ENCODE measurements at places on chromosomes 7 and 10. TPM values are rescaled to one million over a fixed set of nuclear protein-coding genes. Genes with fewer than 3 reads are reported as not detected.

- H3K4me1 ChIP-seq, result peaks cover 7% of the 10 kb centered on the region
- H3K4me3 ChIP-seq, result no peak overlapping the region
- no peaks in the 10 kb centered on the region for H3K27me3 ChIP-seq
- DNase-seq, result no peak
- no peak overlapping the region for H3K27ac ChIP-seq
- no peaks in the 10 kb centered on the region for H3K36me3 ChIP-seq
Observed at GRCh38 chr10:48814933-48815332, 124.7 kb downstream of the LRRC18 start.

GRCh38 chr7:120079704-120080103 lies 193.3 kb upstream of the KCND2 start:
- DNase-seq, result no peak
- no peaks in the 10 kb centered on the region for H3K36me3 ChIP-seq
- no peaks in the 10 kb centered on the region for H3K27me3 ChIP-seq
- H3K4me1 ChIP-seq, result no peaks in the 10 kb centered on the region

DNA sequence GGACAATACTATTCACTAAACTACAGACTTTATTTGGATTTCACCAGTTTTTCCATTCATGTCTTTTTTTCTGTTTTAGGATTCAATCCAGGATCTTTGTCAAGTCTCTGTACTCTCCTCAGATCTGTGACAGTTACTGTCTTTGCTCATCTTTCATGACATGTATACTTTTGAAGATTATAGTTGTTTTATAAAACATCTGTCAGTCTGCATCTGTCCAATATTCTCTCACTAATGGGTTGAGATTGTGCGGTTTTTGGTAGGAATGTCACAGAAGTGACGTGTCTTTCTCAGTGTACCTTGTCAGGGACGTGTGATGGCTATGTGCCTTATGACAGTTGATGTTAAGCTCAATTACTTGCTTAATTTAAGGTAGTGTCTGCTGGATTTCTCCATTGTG lies 124.9 kb upstream of the TPK1 start:
- H3K36me3 ChIP-seq, result no peaks in the 10 kb centered on the region
- no peak overlapping the region for H3K4me3 ChIP-seq
- no peaks in the 10 kb centered on the region for H3K4me1 ChIP-seq
- no peak for DNase-seq
- H3K27me3 ChIP-seq, result no peaks in the 10 kb centered on the region

The GNAT3 gene
- total RNA-seq, result not detected

The CARD11 gene
- total RNA-seq, result 2.0 TPM
